ENCODE measurements at places on chromosomes 3 and 15.
A peak's percentile ranks its signal among the peaks of the same experiment; 100 is the strongest.

GRCh38 chr3:118772036-118772435 is 262.6 kb downstream of the IGSF11 start:
- DNase-seq, result no peak

GRCh38 chr15:45384700-45385099 is 6.4 kb upstream of the GATM start:
- no peak for DNase-seq

DNA sequence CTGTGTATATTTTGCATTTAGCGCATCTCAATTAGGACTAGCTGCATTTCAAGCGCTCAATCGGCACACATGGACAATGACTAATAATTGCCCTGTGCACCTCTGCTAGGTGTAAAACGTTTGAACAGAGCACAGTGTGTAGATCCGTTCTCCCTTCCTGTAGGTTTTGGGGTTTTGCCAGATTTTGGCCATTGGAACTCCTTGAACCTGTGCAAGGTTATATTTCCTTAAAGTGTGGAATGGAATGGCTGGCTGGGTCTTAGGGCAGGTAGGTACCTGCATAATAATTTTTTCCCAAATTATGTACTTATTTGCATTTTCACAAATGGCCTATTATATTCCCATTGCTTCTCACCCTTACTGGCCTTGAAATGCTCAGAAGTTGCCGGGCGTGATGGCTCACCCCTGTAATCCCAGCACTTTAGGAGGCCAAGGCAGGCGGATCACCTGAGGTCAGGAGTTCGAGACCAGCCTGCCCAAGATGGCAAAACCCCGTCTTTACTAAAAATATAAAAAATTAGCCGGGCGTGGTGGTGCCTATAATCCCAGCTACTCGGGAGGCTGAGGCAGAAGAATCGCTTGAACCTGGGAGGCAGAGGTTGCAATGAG is 777 bp downstream of the RNU5B-1 start:
- DNase-seq, result no peak

DNA sequence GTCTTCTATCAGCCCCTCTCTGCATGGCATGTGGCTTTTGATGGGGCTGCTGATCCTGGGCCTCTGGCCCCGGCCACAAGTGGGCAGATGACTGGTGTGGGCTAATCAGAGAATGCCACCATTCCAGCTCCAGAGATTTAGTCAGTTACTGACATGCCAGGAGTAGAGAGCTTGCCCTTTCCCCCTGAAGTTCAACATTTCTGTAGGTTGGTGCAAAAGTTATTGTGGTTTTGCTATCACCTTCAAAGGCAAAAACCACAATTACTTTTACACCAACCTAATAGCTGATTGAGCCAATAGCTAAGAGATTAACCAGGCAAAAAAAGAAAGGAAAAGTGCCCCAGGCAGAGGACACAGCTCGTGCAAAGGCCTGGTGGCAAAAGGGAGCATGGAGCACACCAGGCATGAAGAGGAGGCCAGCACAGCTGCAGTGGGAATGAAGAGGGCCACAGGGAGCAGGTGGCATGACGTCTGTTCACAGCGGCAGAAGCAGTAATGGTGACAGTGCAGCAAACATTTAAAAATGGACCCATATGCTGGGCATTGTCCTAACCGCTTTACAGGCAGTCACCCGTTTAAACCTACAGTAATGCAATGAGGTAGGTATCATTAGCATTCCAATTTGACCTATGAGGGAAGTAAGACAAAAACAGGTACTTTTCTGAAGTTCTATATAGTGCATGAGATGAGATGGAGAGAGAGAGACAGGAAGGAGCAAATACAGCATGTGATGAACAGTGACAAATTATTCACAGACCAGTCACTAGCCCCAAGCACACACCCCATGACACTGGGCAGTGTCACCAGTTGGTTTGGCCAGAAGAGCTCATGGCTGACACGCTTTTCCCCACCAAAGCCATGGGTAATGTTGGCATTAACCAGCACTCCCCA is 373.0 kb upstream of the PROK2 start:
- DNase-seq, result no peak

DNA sequence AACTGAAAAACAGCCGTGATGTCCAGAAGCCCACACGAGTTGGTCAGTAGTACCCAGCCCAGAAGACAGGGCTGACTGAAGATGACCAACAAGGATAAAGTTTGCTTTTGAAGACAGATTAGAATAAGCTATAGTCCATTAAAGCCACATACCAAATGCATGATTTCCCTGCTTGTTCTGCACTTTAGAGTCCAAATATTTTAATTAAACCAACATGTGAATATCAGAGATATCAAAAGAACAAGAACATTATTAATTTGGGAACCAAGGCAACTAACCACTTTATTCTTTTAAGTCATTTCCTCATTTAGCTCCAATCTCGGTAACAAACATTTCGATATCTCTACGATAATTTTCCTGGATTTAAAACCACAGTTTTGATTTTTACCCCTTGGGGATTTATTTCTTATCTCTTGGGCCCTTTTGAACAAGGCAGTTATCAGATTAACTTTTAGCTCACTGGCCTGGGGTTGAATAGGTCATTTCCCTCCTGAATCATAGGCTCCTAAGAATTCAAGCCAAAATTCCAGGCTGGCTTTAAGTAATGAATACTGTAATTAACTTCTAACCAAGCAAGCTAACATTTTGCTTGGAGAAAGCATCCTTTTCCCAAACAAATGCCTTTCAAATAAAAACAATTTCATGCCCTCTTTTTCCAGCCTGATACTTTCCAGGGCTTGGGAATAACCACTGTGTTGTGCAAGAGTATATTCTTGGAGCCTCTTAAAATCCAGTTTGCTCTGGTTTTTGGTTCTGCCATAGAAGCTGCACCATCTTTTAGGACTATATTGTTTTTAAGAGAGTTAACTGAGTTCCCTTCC is 102.9 kb upstream of the NR2E3 start:
- DNase-seq, result no peak

DNA sequence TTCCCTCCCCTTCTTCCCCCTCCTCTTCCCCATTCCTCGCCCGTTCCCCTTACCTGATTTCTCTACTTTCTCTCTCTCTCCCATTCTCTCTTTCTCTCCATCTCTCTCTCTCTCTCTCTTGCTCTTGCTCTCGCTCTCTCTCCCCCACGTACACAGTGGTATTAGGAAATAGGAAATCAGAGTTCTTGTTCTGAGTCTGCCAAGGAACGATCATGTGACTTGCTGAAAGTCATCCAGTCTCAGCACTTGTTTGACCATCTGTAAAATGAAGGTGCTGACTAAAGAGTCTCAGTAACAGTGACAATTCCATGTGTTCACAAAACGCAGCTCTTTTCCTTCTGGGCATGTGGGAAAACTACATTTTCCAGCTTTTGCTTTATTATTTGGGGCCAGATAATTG is 445.0 kb upstream of the TGFBR2 start:
- DNase-seq, result no peak

DNA sequence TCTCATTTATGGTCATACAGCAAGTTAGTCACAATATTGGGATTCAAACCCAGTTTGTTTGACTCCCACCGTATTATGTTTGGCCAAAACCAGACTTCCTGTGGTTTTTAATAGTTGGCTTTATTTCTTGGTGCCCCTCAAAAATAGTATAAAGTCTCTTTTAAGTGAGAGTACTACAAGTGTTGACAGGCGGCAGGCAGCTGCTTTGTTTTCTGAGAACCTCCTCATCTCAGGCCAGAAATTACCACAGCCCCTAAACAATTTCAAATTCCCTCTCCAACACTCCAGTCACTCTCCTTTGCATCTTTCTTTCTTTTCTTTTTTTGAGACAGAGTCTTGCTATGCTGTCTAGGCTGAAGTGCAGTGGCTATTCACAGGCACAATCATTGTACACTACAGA is 121.5 kb downstream of the POLR2M start:
- DNase-seq, result no peak

- DNase-seq, result no peak
These were observed 19.3 kb downstream of the MINAR1 start for GRCh38 chr15:79451361-79451999.

DNA sequence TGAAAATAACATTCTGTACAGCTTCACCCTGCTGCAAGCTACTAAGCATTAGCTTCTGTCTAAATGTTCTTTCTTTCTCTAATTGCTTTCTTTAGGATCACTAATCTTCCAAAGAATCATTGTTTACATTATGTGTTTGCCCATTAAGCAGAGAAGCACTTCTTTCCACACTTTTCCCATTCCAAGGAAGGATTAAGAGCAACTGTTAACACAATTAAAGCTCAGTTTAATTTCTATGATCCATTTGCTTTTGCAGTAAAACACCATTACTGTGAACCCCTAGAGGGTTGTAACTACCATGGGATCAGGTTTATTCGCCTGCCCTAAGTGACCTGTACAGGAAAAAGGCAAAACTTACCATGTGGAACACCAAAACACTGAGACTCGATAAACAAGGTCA is 125.8 kb upstream of the ZNF385D start:
- DNase-seq, result no peak

DNA sequence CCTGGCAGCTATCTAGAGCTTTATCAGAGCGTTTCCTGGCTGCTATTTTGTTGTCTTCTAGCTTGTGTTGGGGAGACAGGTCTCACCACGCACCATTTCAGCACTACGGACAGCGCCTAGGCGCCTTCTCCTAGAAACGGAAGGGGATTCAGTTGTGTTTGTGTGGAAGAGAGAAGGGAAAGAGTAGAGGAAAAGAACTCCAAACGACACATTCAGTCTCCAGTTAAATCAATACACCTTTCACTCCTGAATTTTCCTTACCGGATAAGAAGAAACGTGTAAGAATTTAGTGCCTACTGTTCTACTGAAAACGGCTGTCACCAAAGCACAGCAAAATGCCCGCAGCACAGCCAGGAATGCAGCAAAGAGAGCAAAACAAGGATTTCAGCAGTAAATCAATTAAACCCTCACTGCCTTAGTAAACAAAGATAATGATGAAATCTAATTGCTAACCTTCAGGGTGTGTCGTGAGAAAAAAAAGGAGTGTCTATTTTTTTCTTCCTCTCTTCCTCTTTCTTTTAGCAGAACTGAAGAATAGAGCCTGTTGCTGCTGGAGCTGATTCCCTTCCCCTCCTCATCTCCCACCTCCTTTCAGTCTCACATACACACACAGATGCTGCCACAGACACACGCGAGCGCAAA is 412 bp upstream of the CTXN2 start:
- DNase-seq, result peak; percentile 76

GRCh38 chr3:153252963-153253362 is 90.9 kb downstream of the RAP2B start:
- no peak for DNase-seq

DNA sequence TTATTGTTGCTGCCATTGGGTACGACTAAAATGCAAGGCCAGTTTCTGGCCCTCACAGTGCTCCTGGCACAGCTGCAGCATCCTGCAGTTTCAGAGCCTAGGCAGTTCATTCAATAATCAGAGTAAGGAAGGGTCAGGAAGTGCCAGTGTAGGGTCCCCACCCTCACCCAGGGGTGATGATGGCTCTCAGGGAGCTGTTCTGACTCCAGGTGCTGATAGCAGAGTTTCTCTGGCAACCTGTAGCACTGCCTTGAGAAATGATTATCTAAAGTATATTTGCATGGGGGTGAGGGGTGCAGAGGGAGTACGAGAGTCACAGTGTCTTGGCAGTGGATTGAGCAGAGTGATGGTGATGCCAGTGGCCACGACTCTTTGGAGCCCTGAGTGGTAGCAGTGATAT is 15.5 kb upstream of the IL16 start:
- DNase-seq, result no peak

- DNase-seq, result no peak
These were observed 51.1 kb downstream of the PSMD6 start for GRCh38 chr3:63972196-63972595.

- DNase-seq, result no peak
These were observed 47.0 kb upstream of the PLXNA1 start for GRCh38 chr3:126935756-126936509.

GRCh38 chr15:89433686-89434085 is 62.7 kb downstream of the RHCG start:
- DNase-seq, result no peak

DNA sequence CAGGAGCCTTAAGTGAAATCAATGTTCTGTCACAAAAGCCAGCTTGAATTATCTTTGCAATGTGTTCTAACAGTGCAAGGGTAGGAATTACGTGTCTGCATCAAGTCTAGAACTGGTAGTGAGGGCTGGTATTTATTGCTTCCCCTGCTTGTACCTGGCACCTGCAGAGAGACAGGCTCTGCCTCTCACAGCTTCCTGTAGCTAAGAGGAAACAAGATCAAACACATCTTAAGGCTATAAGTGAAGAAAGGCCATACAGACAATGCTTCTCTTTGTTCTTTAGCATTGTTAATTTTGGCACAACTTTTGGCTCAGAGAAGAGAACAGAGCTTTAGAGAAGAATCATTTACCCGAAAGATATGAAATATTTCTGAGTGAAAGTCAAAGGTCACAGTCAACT is 479.9 kb downstream of the GRM7 start:
- no peak for DNase-seq

DNA sequence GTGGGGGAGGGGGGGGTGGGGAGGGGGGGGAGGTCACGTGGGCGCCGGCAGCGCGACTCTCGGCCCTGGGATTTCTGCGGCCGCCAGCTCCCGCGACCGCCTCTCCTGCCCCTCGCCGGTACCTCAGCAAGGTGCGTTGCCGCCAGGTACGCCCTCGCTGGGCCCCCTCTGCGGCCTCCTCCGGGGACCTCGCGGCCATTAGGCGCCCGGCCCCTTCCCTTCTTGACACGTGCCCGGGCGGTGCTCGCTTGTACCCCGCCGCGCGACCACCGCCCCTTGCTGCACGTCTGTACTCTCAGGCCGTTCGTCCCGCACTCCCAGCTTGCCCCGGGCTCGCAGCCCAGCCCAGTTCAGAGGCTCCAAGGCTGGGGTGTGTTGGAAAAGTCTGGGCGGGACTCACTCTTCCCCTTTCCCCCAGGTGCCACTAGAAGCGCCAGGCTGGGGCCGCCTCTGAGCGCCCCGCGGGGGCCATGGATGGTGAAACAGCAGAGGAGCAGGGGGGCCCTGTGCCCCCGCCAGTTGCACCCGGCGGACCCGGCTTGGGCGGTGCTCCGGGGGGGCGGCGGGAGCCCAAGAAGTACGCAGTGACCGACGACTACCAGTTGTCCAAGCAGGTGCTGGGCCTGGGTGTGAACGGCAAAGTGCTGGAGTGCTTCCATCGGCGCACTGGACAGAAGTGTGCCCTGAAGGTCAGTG is at the start of gene MAPKAPK3:
Gene MAPKAPK3, plus strand, starts transcription at position 56 of the 696 bp plus-strand sequence. Its CDS starts 415 bp downstream, at position 471.
- DNase-seq, result no peak

GRCh38 chr15:74642348-74642733 is 26.7 kb downstream of the CLK3 start:
- no peak for DNase-seq

- DNase-seq, result no peak
These were observed 106.5 kb downstream of the TPRA1 start for GRCh38 chr3:127483902-127484591.

DNA sequence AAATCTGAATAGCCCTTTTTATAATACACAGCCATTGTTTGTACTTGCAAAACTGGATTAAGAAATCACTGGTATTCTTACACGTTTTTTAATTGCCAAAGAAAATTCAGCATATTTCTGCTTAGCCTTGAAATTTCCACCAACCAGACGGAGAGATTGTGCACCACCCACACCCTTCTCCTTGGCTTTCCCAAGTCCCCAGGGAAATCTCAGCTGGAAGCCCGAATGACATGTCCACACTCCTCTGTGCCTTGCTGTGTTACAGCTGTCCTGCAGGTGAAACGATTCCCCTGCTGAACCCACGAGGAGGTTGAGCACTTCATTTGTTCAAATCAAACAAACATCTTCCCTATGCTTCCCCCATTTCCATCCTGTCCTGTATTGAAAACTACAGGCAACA is 49.6 kb upstream of the PPARG start:
- DNase-seq, result no peak

GRCh38 chr3:153835540-153835939 is 285.6 kb upstream of the ARHGEF26 start:
- no peak for DNase-seq

- DNase-seq, result no peak
These were observed 3.6 kb downstream of the VGLL3 start for GRCh38 chr3:86987421-86987715.

GRCh38 chr3:37701734-37702433 is 159.8 kb upstream of the CTDSPL start:
- no peak for DNase-seq

All from iPS DF 6.9 (cell line).